ENCODE measurements at places on chromosomes 4 and X. TPM values are rescaled to one million over a fixed set of nuclear protein-coding genes. Genes with fewer than 3 reads are reported as not detected.

CLDN22 gene
- total RNA-seq: not detected

TAF9B gene
- 9.6 TPM for total RNA-seq

ODAM gene
- total RNA-seq: not detected

IL2 gene
- not detected for total RNA-seq

PCDH19 gene
- 0.05 TPM for total RNA-seq

APELA gene
- total RNA-seq: not detected

CSAG2 gene
- total RNA-seq: not detected

ABLIM2 gene
- total RNA-seq: 0.38 TPM

PDGFC gene
- total RNA-seq: 1.8 TPM

ING2 gene
- total RNA-seq: 13.5 TPM

NEIL3 gene
- 15.4 TPM for total RNA-seq

LSM6 gene
- total RNA-seq: 62.1 TPM

NSG1 gene
- 0.96 TPM for total RNA-seq

PLK4 gene
- 17.3 TPM for total RNA-seq

MID2 gene
- total RNA-seq: 8.1 TPM

RXFP1 gene
- not detected for total RNA-seq

SHROOM2 gene
- 0.24 TPM for total RNA-seq

AMTN gene
- 0.09 TPM for total RNA-seq

NAT8L gene
- 13.1 TPM for total RNA-seq

SOWAHD gene
- total RNA-seq: 0.14 TPM

ART3 gene
- total RNA-seq: not detected

FAM149A gene
- total RNA-seq: 1.1 TPM

GPC4 gene
- total RNA-seq: not detected

LINC00632 gene
- total RNA-seq: 2.3 TPM

PDHA2 gene
- not detected for total RNA-seq

PLS3 gene
- total RNA-seq: 201 TPM

SCML2 gene
- total RNA-seq: 10.2 TPM

F11 gene
- total RNA-seq: not detected

TMEM255A gene
- total RNA-seq: 0.10 TPM

GPR34 gene
- 0.06 TPM for total RNA-seq

TMEM156 gene
- total RNA-seq: 23.0 TPM

ZNF185 gene
- 6.5 TPM for total RNA-seq

FOXP3 gene
- 0.19 TPM for total RNA-seq

CXCL1 gene
- 14.8 TPM for total RNA-seq

TMEM31 gene
- total RNA-seq: not detected

TCEAL6 gene
- total RNA-seq: not detected

All from A549 treated with CpdA at 1 μM for 4 hours (cell line).